Kidney tubule cell (primary cell): ENCODE measurements at places on chromosomes 4 and X.
A peak's percentile ranks its signal among the peaks of the same experiment; 100 is the strongest.

DNA sequence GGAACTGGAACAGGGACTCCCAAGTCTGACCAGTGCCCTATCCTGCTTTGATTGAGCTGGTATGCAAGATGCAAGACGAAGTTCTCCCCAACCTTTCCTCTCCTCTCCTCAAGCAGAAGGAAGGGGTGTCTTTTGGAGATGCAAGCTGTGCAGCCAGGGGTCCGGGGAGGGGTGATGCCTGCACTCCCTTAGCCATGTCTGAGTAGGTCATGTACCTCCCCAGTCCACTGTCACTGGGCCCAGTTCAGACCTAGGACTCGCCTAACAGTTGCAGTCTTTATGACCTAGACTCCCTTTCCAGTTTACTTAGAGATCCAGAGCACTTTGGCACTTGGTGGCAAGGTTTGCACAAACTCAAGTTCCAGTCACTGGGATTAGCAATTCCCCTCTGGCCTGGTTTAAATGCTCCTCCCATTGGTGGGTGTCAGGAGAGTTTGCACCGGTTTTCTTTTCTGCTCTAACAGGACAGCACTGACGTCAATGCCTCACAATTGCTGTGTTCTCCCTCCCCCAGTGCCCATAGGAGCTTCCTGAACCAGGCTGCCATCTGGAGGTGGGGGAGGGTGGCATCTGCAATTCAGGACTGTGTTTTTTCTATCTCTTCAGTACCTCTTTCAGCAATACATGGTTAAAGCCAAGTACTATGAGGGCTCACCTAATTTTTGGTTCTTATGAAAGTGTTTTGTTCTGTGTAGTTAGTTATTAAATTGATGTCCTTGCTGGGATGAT is 782.2 kb downstream of the ARAP2 start:
- no peak for DNase-seq

GRCh38 chr4:155972098-155972497 is 18.4 kb upstream of the CTSO start:
- peak; percentile 56 for DNase-seq

- DNase-seq, result peak; percentile 91
Observed at GRCh38 chr4:149409146-149409545, 406.5 kb downstream of the IQCM start.

DNA sequence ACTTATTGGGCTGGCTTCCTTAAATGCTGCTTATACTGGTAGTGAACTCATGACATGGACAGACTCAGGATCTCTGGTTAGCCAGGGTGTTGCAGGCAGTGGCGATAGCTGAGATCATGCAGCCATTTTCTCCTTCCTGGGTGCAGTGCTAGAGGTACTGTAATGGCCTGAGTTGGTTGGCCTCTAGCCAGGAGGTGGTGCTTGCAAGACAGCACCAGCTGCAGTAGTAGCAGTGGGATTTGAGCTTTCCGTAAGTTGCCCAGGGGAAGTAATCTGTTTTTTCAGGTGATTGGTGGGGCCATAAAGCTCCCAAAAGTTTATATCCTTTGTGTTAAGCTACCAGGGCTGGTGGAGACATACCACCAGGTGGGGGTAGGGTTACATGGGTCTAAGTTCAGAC is 45.1 kb upstream of the AADAT start:
- DNase-seq, result no peak

GRCh38 chrX:17453788-17454187 is 78.8 kb downstream of the NHS start:
- no peak for DNase-seq

GRCh38 chrX:114591121-114591520 is 7.2 kb downstream of the HTR2C start:
- DNase-seq, result no peak

DNA sequence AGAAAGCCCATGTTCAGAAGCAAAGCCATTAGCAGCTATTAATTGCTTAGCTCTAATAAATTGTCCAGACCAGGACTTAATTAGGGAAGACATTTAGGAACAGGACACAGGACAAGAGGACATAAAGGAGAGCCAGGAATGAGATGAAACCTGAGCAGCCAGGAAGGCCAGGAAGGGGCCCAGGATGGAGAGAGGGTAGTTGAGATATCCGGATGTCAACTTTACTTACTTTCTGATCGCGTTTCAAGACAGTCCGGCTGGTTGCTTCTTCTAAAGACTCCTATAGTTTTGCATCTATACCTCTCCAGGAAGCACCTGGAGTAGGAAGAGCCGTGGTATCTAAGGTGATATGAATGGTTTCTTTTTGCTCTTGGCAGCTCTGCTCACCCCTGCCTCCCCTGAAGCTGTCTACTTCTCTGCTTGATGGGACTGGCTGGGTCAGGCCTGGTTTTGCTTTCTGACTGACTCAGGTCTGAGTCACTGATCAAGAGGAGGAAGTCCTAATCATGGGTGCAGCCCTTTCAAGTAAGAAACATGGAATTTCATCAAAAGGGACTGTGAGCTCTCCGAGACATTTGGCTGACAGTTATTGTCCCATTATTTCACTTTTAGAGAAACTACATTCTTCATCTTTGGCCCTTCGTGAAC is 733.3 kb downstream of the RPA4 start:
- DNase-seq, result peak; percentile 81

DNA sequence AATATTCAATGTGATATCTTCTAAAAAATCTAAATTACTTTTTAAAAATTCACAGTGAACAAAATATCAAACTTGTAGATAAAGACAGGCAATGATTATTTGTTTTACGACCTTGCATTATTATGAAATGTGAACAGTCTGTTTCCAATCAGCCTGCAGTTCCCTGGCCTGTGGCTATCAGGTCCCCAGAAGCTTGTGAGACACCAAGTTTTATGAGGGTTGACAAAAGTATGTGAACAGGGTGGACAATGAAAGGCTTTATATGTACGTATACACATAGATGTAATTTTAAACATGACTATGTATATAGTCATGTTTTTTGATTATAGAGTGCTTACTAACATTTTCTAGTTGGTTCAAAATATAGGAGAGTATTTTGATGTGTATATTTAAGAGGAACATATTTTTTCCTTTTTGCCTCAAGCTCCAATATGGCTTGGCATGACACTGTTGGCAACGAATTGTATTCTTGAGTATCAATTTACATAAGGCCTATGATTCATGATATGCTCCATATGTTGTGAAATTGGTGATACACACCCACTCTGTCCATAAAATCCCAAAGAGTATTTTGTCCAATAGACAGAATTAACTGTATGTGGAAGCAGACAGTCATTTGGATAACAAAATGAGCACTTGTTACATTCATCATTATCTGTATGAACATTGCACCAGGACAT is 55.7 kb downstream of the BTC start:
- DNase-seq, result no peak

- no peak for DNase-seq
Observed at GRCh38 chr4:169124661-169125060, 114.6 kb upstream of the CBR4 start.

GRCh38 chr4:87566276-87566675 is 37.1 kb upstream of the SPARCL1 start:
- no peak for DNase-seq

DNA sequence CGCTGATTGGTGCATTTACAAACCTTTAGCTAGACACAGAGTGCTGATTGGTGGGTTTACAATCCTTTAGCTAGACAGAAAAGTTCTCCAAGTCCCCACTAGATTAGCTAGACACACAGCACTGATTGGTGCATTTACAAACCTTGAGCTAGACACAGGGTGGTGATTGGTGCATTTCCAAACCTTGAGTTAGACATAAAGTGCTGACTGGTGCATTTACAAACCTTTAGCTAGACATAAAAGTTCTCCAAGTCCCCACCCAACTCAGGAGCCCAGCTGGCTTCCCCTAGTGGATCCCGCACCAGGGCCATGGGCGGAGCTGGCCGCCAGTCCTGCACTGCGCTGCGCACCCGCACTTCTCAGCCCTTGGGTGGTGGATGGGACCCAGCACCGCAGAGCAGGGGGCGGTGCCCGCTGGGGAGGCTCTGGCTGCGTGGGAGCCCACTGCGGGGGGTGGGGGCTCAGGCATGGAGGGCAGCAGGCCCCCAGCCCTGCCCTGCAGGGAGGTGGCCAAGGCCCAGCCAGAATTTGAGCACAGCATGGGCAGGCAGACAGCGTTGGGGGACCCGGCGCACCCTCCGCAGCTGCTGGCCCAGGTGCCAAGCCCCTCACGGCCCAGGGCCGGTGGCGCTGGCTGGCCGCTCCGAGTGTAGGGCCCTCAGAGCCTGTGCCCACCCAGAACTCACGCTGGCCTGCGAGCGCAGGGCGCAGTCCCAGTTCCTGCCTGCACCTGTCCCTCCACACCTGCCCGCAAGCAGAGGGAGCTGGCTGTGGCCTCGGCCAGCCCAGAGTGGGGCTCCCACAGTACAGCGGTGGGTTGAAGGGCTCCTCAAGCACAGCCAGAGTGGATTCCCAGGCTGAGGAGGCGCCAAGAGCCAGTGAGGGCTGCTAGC is 608.9 kb upstream of the LCORL start:
- DNase-seq, result no peak

GRCh38 chr4:2911868-2912267 is 51.3 kb downstream of the NOP14 start:
- no peak for DNase-seq

GRCh38 chrX:38574858-38575257 is 13.5 kb downstream of the TSPAN7 start:
- DNase-seq, result no peak

DNA sequence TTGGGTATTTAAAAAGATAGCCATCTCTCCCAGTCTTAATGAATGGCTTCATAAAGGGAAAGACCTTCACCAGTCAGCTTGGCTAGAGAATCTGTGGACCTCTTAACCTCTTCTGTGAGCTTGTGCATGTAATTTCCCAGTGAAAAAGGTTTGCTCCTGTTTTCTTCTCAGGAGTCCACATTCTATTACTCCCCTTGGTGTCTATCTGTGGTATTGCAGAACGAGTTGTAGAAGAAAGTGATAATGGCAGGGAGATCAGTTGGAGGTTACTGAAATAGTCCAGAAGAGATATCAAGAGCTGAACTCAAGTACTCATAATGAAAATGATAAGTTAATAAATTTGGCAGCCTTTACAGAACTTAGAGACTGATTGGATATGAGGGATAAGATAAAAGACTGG is 16.5 kb upstream of the VAMP7 start:
- DNase-seq, result no peak
